ENCODE measurements at places on chromosomes 3 and 15.

GRCh38 chr3:139460076-139460475, 16.2 kb downstream of the RBP2 start:
- no peak for DNase-seq

GRCh38 chr3:65210026-65210814, 522.4 kb upstream of the ADAMTS9 start:
- DNase-seq = no peak

DNA sequence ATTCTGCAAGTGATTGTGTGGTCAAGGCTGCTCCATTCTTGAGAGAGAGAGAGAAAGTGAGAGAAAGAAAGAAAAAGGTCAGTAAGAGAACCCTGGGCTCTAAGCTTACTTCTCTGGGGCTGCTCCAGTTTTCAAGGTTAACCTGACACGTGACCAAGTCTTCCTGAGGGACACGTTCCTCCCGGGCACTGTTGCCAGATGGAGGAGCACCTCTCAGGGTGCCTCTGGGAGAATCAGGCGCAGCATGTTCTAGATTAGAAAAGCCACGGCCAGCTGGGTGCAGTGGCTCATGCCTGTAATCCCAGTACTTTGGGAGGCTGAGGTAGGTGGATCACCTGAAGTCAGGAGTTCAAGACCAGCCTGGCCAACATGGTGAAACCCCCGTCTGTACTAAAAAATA, 60.8 kb downstream of the ITGA11 start:
- no peak for DNase-seq

DNA sequence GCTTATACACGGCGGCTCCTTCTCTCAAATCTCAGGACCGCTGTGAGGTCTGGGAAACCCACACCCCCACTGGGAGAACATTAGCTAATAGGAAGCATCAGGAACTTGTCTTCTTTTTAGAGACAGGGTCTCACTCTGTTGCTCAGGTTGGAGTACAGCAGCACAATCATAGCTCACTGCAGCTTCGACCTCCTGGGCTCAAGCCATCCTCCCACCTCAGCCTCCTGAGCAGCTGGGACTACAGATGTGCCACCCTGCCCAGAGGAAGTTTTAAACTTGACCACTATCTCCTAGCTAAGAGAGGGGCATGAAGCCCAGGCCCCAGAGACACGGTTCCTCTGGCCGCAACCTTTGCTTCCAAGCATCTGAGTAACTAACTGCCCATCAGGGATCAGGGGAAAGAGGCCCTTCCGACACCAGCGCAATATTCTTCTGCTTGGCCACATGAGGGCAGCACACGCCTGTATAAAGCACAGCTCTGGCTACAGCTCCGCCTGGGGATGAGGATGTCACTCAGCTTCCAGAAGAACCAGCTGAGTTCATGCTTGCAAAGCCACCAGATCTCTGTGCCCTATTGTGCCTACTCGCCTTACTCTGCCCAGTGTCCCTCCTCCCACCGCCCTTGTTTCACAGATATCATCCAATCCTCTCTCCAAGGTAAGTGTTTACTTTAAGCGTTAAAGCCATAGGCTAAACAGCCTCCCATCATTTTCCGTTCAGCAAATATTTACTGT, 57.6 kb upstream of the SLC6A11 start:
- peak; percentile 41 for DNase-seq

- no peak for DNase-seq
These were observed 718.6 kb upstream of the NECTIN3 start for GRCh38 chr3:110352841-110353604.

- DNase-seq = no peak
These were observed 16.5 kb upstream of the P2RY13 start for GRCh38 chr3:151345859-151346258.

- DNase-seq = no peak
These were observed 243.9 kb downstream of the FAM43A start for GRCh38 chr3:194929578-194929960.

- DNase-seq = no peak
These were observed 22.2 kb downstream of the EPHB1 start for GRCh38 chr3:134817297-134817696.

DNA sequence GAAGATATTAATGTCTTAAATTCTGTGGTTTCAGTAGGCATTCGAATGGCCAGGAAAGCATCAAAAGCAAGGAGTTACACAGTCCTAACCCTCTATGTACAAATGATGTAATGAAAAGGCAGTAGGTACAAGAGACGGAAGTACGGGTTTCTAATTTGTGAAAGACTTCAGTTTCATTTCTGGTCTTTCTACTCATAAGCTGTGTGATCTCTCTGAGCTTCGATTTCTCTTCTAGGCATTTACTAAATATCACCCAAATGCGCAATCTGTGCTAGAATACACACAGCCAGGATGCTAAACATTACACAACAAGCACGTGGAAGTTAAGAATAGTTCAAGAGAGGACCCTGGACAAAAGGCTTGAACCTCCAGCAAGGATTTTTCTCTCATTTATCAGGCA, 17.9 kb upstream of the STIMATE start:
- DNase-seq = no peak

DNA sequence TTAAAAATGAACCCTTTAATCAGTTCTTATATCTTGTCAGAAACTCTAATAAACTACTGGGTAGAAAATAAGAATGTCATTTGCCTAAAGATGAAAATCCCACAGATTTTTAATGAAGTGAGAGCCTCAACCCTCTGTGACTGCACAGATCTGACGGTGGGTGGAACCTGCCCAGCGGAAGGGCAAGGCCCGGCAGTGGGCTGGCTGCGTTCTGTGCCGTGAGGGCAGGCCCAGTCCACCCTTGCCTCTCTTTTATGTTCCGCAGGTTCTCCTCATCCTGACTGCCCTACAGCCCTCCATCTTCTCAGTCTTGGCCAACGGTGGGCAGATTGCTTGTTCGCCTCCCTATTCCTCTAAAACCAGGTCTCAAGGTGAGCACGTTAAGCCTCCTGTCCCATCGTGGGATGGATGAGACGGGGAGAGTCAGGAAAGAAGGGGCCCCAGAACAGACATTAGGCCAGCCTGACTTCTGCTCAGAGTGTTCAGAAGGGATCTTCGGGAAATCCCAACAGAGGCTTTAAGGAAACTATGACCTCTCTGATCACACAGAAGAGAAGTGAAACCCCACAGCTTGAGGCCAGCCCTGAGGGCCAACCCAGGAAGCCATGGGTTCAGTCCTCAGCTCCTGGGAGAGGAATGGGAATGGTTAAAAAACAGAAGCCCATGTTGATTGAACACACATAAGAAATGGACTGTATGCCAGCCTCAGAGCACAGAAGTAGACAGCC, 16.0 kb downstream of the SLC51A start:
- no peak for DNase-seq

- no peak for DNase-seq
These were observed 653 bp downstream of the MYO5C start for GRCh38 chr15:52294881-52295420.

GRCh38 chr3:109853077-109853731, 515.9 kb upstream of the DPPA4 start:
- DNase-seq = no peak

GRCh38 chr3:27643355-27643754, 78.8 kb downstream of the EOMES start:
- no peak for DNase-seq

GRCh38 chr3:188021502-188022040, 132.4 kb upstream of the LPP start:
- DNase-seq = no peak

- peak; percentile 21 for DNase-seq
These were observed 133.3 kb downstream of the TBC1D2B start for GRCh38 chr15:77944002-77944867.

- DNase-seq = no peak
These were observed 20.9 kb downstream of the PLCL2 start for GRCh38 chr3:16905704-16906103.

DNA sequence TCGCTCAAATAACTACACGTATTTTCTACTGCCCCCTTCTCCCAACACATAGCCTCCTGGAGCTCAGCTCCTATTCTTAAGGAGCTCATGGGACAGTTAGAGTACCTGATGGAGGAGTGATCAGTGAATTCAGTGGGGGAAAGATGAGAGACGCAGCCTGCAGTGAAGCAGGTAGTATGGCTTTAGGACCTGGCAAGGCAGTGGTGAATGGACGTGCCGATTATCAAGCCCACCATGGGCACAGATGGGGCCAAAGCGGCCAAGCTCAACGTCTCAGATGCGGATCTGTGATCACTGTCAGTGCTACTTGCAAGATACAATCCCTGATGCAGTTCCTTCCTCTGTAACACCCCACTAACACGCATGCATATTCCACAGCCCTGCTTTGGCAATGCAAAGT, 45.8 kb upstream of the ATP2B2 start:
- DNase-seq = no peak

GRCh38 chr3:53581671-53582070, 87.3 kb downstream of the CACNA1D start:
- no peak for DNase-seq

DNA sequence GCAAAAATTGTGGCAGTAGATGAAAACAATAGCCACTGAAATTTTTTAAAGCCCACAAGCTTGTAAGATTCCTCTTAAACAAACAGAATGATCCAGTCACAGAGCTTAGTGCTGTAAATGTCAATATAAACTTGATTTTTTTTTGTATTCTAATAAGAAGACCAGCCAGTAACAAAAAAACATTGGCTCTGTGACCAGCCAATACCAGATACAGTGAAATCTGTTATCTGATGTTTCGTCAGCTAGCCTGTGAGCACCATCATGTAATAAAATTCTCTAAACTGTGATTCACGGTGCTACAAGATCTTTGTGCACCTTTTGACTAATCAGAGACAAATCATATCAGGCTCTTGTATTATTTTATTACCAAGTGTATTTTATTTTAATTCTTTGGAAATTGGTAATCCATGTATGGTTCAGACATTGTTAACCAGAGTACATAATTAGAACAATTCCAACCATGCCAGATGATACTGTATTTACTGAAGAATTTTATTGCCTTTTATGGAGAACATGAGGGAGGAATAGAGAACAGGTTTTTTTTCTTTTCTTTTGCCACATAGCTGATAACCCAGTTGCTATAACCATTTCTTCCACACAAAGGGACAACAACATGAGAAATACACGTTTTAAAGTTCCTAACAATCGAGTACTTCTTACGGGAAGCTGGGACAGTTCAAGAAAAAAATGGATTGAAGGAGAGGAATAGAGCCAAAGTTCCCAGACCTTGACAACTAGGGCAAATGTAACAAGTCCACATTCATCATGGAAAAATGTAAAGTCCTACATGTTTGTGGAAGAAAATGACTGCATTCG, 71.9 kb downstream of the FILIP1L start:
- no peak for DNase-seq

DNA sequence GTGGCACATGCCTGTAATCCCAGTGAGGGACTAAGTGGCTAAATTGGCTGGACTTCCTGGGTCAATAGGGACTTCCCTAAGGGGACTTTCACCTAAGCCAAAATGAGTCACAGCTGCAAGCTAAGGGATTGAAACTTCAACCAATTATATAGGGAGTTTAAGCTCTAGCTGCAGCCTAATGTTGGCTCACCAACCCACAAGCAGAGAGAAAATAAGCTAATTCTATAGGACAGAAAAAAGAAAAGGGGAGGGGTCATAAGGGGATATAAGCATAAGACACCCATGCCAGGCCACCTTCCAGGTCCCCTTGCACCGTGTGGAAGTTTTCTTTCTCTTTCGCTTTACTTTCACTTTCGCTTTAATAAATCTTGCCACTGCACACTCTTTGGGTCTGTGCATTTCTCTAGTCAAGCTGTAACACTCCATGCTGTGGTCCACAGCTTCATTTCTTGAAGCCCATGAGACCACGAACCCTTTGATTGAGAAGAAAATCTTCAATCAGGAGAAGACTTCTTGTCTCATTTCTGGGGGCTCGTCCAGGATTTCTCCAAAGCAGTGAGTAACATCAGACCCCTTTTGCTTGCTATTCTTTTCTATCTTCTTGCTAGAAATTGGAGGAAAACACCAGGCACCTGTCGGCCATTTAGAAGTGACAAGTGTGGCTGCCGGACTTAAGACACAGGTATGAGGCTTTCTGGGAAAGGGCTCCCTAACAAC, 192.3 kb downstream of the IGSF11 start:
- no peak for DNase-seq

DNA sequence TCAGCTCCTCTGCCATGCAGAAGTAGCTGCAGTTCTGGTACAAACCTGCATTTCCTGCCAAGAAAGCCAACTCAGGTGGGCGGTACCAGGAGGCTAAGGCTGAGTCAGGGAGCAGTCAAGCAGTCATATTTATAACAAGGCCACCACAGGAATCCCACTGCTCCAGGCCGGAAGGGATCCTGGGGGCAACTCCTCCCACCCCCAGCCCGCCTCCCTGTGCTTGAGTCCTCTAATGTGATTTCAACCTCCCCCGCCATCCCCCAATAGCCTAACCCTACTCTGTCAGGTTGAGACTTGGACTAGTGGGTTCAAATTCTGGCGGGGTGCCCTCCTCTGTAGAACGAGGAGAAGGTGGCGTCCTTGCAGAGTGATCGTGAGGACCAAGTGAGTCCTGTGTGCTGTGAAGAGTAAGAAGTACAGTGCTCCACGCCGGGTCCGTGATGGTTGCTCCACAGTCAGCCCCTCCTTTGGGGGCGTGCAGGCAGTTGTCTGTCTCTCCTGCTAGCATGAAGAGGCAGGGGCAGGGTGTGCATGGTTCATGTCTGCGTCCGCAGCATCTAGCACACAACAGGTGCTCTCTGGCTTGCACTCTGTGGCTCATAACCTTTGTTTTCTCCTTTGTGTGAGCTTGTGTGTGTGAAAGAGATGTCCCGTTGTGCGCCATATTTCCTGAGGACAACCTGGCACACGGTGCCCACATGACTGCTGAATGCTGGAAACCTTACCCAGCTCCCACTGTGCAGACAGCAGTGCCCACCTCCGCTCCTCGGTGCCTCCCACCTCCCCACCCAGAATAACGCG, 78.3 kb downstream of the SMAD6 start:
- DNase-seq = no peak

DNA sequence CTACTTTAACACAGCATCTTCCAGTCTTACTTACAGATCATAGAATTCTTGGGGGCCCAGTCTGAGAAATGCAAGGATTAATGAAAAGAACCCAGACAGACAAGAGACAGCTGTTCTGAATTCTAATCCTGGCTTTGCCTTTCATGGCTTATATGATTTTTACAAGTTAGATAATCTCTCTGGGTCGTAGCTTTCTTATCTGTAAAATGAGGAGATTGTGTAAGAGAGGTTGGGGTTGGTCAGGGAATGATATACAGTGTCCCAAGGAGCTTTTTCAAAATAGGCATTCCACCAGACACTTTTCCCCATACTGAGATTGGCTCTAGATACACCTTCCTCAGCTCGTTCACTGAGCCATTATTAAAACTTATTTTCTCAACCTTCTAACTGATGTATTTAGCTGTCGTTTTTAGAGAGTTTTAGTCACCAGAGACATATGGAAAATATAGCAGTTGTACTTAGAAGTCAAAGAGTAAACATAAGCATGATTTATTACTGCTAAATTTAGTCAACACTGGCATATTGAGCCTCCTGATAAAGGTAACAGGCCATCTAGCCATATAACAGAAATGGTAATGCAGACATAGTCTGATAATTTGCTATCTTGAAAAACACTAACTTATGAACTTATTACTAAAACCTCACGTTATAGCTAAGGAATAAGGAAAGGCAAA, 163.0 kb upstream of the MLF1 start:
- no peak for DNase-seq

Measured in activated CD4-positive, alpha-beta T cell treated with anti-CD3 and anti-CD28 coated beads, Interleukin-2, amount 50 U/mL, for 24 hours (primary cell).